ENCODE measurements at places on chromosomes 11 and 22.
A peak's percentile ranks its signal among the peaks of the same experiment; 100 is the strongest.

DNA sequence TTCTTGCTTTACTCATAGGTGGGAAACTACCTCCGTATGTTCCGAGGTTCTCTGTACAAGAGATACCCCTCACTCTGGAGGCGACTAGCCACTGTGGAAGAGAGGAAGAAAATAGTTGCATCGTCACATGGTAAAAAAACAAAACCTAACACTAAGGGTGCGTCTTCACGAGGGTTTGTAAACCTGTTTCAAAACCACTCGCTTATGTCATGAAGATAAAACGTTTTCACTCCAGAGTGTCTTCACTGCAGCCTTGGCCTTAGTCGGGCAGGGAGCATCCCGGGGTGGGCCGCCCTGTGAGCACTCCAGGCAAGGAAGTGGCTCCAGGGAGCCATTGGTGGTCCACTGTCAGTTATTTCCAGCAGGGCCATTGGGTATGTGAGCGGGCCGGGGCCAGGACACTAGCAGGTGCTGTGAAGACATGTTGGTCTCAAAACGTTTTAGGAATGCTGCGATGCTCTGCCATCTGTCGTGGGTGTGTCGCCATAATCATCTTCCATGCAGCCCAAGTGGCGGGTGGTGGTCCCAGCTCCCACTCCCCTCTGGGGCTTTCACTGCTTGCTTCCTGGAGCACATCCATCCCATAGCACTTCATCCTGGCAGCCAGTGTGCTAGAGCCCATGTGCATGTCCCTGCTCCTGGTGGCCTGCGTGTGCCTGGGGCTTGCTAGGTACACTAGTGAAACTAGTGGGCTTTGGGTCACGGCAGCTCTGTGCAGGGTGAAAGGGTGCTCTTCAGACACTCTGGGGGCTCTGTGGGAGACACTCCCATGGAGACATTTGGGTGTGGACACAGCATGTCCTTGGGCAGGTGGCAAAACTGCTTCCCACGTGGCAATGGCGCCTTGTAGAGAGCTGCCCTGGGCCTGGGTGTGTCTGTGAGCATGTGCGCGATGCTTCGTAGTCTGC is 5.2 kb downstream of the SMARCB1 start:
- no peak for DNase-seq

- DNase-seq = peak; percentile 53
Measured at GRCh38 chr11:10930972-10931760, 73.3 kb upstream of the ZBED5 start.

GRCh38 chr11:87804176-87804575 is 371.1 kb downstream of the RAB38 start:
- DNase-seq = no peak

DNA sequence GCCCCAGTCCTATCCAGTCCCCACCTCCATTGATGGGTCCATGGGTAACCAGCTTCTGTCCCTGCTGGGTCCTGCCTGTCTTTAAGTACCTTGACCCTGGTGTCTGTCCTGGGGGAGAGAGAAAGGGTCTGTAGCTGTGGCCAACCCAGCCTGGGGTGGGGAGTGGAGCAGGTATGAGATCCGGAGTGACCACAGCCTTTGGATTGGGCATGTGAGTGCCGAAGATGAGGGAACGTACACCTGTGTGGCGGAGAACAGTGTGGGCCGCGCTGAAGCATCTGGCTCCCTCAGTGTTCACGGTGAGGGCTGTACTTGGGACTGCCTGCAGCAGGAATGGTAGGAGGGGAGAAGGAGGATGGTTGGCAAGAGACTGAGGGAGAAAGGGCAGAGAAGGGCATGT is 5.2 kb downstream of the ROBO3 start:
- no peak for DNase-seq

GRCh38 chr22:41517172-41518047 is 26.9 kb downstream of the POLR3H start:
- DNase-seq = peak; percentile 27

GRCh38 chr11:94876222-94876621 is 97.1 kb downstream of the CWC15 start:
- no peak for DNase-seq

DNA sequence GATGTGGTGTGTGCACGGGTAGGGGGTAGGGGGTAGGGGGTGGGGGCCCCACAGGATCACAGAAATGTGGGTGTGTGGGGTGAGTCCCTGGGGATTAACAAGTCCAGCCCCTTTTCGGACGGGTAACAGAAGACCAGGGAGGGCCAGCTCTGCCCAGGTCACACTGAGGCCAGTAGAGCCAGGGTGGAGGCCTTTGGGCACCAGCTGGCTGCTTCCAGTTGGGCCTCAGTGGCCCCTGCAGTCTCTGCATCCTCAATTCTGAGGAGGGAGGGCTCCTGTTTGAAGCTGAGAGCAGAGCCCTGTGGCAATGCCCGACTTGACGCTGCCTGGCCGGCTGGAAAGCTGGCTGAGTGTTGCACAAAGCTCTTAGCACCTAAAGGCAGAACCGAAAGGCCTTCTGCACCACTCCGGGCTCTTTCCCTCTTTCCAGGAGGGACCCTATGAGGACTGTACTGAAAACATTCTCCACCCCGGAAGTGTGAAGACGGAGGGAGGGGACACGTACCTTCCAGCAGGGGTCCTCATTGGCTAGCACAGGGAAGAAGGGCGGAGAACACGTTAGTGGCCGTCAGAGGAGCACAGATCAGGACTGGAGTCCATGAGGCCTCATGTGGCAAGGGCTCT is 120.4 kb downstream of the PHF21B start:
- DNase-seq = no peak

DNA sequence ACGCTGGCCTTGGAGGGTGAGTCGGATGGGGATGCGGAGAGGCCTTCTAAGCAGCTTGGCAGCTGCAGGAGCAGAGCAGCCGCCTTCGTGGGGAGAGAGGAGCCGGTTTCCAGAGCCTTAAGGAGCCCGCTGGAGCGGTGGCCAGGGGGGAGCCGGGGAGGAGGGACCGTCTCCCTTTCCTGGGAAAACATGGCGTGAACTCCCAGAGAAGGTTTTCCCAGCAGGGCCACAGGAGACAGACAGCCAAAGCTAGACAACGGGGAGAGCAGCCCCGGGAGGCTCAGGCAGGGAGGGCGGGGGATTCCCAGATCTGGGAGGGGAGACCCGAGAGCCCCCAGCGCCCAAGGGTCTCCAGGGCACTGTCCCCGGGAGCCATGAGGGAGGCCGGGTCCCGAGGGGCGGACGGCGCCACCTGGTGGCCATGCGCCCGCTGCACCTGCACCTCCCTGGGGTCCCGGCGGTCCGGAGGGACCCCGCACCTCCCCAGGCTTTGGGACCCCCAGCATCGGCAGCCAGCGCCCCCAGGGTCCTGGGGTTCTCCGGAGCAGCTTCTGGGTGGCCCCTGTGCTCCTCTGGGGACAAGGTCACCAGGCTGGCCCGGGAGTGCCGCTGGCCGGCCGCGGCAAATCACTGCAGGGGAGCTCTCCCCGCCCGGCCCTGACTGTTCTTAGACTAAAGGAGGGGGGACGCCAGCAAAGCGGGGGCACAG is 2.4 kb upstream of the SYT8 start:
- peak; percentile 53 for DNase-seq

- no peak for DNase-seq
Measured at GRCh38 chr11:3830730-3831129, 10.0 kb downstream of the RHOG start.

- no peak for DNase-seq
Measured at GRCh38 chr11:110430267-110431050, 711 bp downstream of the FDX1 start.

DNA sequence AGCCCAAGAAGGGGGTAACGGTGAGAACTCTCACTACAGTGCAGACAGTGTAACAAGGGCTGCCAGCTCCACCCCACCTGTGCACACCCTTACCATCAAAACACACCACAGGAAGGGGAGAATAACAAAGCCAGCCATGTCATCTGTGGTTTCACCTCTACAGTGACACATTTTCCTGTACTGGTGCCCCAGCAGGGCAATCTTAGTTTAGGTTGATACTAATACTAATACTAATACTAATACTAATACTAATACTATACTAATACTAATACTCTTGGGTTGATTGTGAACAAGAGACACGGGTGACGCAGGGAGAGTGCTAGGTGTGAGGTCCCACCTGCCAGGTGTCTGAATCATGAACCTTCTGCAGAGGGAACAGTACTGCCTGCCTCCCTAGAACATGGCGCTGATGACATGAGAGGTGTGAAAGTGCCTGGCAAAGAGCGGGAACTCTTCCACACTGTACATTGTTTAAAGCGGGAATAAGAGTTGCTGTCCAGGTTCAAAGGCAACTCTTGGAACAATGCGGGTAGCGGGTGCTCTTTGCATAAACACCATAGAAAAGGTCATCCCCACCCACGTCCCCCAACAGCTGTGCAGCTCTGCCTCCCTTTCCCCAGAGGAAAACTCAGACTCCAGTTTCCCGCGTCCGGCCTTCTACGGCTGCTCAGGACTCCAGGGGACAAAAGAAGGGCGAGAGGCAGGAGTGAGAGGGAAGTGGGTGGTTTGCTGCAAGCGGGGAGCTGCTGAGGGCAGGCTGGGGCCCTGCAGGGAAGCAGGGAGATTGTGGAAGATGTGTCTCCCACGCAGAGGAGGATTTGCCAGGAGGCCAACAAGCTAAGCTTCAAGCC is 25.0 kb upstream of the TMPRSS4 start:
- peak; percentile 49 for DNase-seq

GRCh38 chr11:75959540-75959939 is 144.5 kb downstream of the UVRAG start:
- DNase-seq = no peak

All from stimulated activated CD4-positive, alpha-beta T cell treated with anti-CD3 and anti-CD28 coated beads, Interleukin-1b, Interleukin-23, amount 100 ng/mL, for 4 hours (primary cell).